Activated T-cell treated with anti-CD3 and anti-CD28 coated beads, Interleukin-2, amount 50 U/mL, for 72 hours (primary cell): ENCODE measurements at places on chromosomes 6 and 20. TPM values are rescaled to one million over a fixed set of nuclear protein-coding genes. Genes with fewer than 3 reads are reported as not detected.

SLC35F1 gene
- total RNA-seq, result 2.3 TPM

DNA sequence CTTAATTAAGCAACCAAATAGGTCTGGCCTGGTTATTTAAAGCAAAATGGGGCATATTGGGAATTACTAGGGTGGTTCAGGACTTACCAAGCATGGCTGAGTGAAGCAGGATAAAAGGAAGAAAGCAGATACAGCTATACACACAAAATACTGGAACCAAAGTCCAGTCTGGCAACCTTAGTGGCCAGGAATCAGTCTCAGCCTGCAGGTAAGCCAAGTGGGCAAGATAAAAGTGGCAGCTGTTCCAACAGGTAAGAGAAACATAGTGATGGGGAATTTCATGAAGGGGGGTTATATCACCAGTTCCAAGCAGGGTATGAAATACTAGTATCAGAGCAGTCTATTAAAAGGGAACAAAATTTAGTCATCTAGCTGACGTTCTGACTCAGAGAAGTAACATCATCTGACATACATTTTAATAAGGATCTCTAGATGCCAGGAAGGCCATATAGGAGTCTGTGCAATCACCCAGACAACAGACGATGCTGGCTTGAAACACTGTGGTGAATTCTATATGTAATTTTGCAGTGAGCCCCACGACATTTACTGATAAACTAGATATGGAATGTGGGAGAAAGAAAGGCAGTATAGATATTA, 292.1 kb upstream of the HSF2 start:
- no peaks in the 10 kb centered on the region for H3K36me3 ChIP-seq
- no peaks in the 10 kb centered on the region for H3K4me1 ChIP-seq
- H3K4me3 ChIP-seq, result no peak overlapping the region
- H3K27me3 ChIP-seq, result peaks cover 5% of the 10 kb centered on the region

- no peaks in the 10 kb centered on the region for H3K27me3 ChIP-seq
- no peak overlapping the region for H3K4me3 ChIP-seq
- peaks cover 1% of the 10 kb centered on the region for H3K36me3 ChIP-seq
- no peak overlapping the region for H3K27ac ChIP-seq
- H3K4me1 ChIP-seq, result no peaks in the 10 kb centered on the region
Observed at GRCh38 chr6:143183666-143184065, 123.0 kb downstream of the AIG1 start.

GRCh38 chr6:90485635-90486277, 101.1 kb downstream of the MAP3K7 start:
- peaks cover 12% of the 10 kb centered on the region for H3K4me1 ChIP-seq
- peaks cover 14% of the 10 kb centered on the region for H3K36me3 ChIP-seq
- H3K4me3 ChIP-seq, result no peak overlapping the region
- no peaks in the 10 kb centered on the region for H3K27me3 ChIP-seq
- H3K27ac ChIP-seq, result no peak overlapping the region

MOXD1 gene
- not detected for total RNA-seq

GRCh38 chr20:3071610-3072529, at the start of gene OXT:
TSS of gene OXT (plus strand) at chr20:3071620. CDS start at chr20:3071656, 36 bp downstream.
- no peaks in the 10 kb centered on the region for H3K27me3 ChIP-seq
- peak within 1 kb of the TSS; percentile 83 for H3K4me3 ChIP-seq
- H3K27ac ChIP-seq, result peak within 1 kb of the TSS; percentile 77
- no peaks in the 10 kb centered on the region for H3K36me3 ChIP-seq
- peaks cover 30% of the 10 kb centered on the region for H3K4me1 ChIP-seq
- DNase-seq, result peak; percentile 69

DNA sequence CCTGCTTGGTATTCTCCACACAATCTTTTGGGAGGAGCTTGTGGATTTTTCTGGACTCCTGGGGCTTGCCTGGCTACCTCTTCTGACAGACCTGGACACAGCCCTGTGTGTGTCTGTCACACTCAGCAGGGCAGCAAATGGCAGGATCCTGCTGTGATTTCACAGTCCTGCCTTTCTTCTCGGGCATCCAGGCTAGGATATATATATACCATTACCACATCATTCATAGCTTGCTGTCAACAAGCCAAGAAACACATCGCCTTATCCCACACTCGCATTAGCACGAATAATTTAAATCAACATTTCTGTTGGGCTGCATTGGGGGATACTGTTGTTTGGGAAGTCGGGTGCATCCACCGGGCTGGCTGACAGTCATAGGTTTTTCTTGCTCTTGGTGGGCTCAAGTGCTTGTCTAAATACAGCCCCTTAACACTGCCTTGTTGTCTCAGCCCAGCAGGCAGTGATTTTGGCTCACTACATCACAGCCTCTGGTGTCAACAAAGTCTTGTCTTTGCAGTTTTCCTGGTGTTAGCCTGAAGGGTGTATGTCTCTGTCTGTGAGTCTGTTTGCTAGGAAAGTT, 154.9 kb upstream of the FERMT1 start:
- no peak overlapping the region for H3K4me3 ChIP-seq
- H3K36me3 ChIP-seq, result peaks cover 2% of the 10 kb centered on the region
- no peak for DNase-seq
- H3K27me3 ChIP-seq, result no peaks in the 10 kb centered on the region
- no peak overlapping the region for H3K27ac ChIP-seq

DNA sequence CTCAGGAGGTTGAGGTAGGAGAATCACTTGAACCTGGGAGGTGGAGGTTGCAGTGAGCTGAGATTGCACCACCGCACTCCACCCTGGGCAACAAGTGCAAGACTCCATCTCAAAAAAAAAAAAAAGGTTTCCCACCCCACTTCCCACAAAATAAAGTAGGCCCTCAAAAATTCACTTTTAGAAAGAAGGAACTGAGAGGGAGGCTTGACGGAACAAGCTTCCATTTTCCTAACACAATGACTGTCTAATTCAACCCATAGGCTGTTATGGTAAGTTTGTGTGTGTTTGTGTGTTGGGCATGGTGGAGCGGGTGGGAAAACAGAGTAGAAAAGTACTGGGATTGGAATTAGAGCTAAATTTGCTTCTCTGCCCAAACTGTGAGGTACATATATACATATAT, 98.4 kb upstream of the MAN1A1 start:
- DNase-seq, result no peak
- H3K27ac ChIP-seq, result no peak overlapping the region
- H3K27me3 ChIP-seq, result no peaks in the 10 kb centered on the region
- no peaks in the 10 kb centered on the region for H3K36me3 ChIP-seq
- peaks cover 32% of the 10 kb centered on the region for H3K4me1 ChIP-seq

GRCh38 chr6:20271818-20272217, 59.5 kb upstream of the MBOAT1 start:
- H3K4me1 ChIP-seq, result peaks cover 8% of the 10 kb centered on the region
- H3K36me3 ChIP-seq, result no peaks in the 10 kb centered on the region
- H3K4me3 ChIP-seq, result no peak overlapping the region
- DNase-seq, result no peak
